ENCODE measurements at places on chromosomes 6 and 20. TPM values are rescaled to one million over a fixed set of nuclear protein-coding genes. Genes with fewer than 3 reads are reported as not detected.
A peak's percentile ranks its signal among the peaks of the same experiment; 100 is the strongest.

DNA sequence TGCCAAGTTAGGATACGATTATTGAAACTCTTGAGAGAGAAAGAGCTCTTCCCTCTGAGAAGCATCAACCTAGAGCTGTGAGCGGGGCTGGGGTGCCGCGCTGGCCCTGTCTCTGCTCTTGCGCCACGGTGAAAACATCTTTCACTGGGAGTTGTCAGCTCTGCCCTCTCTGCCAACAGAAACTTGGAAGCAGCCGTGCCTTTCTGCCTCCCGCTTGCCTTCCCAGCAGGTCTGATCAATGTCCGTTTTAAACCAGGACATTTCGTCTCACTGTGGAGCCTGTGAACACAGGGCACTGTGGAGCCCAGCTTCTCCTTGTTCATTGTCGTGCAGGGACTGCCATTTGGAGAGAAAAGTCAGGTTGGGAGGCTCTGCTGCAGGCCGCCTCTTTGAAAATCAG lies 249.2 kb upstream of the PMEPA1 start:
- no peaks in the 10 kb centered on the region for H3K36me3 ChIP-seq
- no peaks in the 10 kb centered on the region for H3K27me3 ChIP-seq
- H3K27ac ChIP-seq: no peak overlapping the region
- peaks cover 9% of the 10 kb centered on the region for H3K4me1 ChIP-seq

- H3K4me3 ChIP-seq: no peak overlapping the region
- H3K36me3 ChIP-seq: no peaks in the 10 kb centered on the region
- no peaks in the 10 kb centered on the region for H3K27me3 ChIP-seq
- H3K27ac ChIP-seq: no peak overlapping the region
- H3K4me1 ChIP-seq: no peaks in the 10 kb centered on the region
- no peak for DNase-seq
Observed at GRCh38 chr6:170147832-170148708, 142.8 kb downstream of the DLL1 start.

DNA sequence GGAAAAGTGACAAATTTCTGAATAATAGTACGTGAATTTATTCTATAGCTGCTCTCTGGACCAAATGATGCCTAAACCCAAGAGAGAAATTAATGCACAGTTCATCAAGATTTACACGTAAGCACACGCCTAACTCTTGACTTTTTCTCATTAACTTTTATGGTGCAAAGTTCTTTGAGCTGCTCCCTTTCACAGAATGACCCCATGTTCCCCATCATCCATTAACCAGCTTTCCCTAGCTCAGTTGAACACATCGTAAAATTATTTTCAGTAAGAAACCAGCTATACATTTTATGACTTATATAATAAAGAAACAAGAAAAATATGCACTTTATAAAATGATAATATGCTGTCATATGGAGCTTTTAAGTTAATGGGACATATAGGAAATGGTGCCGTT lies 54.3 kb downstream of the ID4 start:
- H3K36me3 ChIP-seq: no peaks in the 10 kb centered on the region
- H3K4me1 ChIP-seq: no peaks in the 10 kb centered on the region
- no peak overlapping the region for H3K27ac ChIP-seq

DNA sequence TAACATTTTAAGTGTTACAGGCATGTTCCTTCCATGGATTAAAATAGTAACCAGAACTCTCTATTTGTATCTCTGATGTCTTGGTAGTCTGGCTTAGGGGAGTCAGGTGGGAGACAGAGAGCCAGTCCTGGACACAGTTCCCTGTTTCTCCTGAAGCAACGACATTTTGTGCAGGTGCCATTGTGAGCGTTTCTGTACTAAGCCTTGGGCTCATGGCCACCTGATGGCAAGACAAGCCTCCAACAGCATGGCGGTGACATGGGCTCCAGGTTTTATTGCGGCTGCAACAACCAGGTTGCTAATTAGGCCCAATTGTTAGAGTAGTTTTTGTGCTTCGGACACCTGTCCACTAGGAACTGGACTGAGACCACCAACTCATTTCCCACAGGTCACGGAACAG lies 105.3 kb downstream of the PRDM13 start:
- no peak for DNase-seq
- H3K36me3 ChIP-seq: no peaks in the 10 kb centered on the region
- 0 out of 2 replicates have a peak, but pooled peaks cover 3% of the 10 kb centered on the region for H3K27me3 ChIP-seq
- H3K4me1 ChIP-seq: no peaks in the 10 kb centered on the region

The NOX3 gene
- total RNA-seq: not detected

DNA sequence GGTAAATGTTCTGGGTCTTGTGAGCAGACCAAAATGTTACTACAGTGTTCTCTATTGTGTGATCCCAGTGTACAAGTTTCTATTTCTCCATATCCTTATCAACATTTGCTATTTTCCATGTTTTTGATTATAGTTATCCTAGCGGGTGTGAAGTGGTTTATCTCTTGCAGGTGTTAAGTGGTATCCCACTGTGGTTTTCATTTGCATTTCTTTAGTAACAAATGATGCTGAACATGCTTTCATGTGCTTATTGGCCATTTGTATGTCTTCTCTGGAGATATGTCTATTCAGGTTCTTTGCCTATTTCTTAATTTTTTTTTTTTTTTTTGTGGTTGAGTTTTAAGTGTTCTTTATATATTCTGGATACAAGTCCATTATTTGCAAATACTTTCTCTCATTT lies 35.5 kb downstream of the NSFL1C start:
- no peak overlapping the region for H3K27ac ChIP-seq
- no peaks in the 10 kb centered on the region for H3K36me3 ChIP-seq
- H3K4me3 ChIP-seq: no peak overlapping the region
- H3K4me1 ChIP-seq: peaks cover 16% of the 10 kb centered on the region
- no peaks in the 10 kb centered on the region for H3K27me3 ChIP-seq

GRCh38 chr6:167546611-167547327 lies 221.9 kb downstream of the TTLL2 start:
- DNase-seq: no peak
- no peaks in the 10 kb centered on the region for H3K27me3 ChIP-seq
- H3K27ac ChIP-seq: no peak overlapping the region
- H3K4me1 ChIP-seq: peaks cover 58% of the 10 kb centered on the region
- no peak overlapping the region for H3K4me3 ChIP-seq

DNA sequence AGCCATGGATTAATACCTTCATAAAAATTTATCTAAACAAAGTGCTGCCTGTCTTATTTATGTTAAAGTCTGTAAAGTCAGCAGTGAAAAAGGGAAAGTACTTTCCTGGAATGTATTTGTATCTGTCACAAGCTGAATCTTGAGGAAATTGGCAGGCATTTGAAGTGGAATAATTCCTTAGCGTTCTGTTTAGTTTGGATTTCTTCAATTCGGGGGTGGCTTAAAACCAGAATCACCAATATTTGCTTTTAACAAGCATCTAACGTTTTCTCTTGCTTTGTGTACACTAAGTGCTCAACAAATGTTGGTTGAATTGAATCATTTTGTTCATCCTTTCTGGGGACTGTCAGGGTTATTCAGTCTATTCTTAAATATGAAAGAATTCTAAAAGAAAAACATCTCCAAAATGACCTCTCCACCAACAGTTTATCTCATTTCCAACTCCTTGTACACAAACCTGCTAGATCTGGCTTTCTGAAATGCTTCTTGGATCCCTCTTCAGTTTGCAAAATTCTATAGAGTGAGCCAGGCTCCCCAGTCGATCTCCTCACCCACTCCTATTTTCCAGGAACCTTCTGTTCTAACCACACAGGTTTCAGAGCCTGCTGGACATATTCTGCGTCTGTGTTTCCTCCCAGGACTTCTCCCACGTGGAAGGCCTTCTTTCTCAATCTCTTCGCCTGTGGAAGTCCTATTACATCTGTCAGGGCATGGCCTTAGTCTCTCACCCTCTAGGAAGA lies 2.0 kb upstream of the NPEPL1 start:
- no peak overlapping the region for H3K27ac ChIP-seq
- H3K4me3 ChIP-seq: no peak overlapping the region
- peaks cover 8% of the 10 kb centered on the region for H3K36me3 ChIP-seq

DNA sequence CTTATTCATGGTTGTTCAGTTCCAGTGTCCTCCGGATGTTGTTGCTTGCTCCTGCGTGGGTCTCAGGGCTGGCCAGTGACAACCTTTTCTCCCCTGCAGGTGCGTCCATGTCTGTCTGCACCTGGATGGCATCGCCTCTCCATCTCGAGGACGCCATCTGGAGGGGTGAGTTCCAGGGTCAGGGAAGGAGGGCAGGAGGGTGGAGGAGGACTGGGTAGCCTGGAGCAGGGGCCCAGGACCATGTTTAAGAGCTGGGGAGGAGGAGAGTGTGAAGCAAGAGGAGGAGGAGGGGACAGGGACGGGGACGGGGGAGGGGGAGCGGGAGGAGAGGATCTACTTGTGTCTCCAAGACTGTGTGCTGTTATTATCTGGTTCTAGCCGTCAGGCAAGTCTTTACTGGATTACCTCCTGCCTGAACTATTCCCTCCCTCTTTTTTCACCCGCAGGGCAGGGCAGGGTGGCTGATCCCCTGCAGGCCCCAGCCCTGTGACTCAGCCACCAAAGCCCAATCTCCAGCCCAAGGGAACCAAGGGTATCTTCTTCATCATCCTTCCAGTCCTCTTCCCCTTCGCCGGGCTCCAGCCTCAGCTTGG lies 32.2 kb upstream of the TULP1 start:
- no peak for DNase-seq
- no peak overlapping the region for H3K27ac ChIP-seq
- no peaks in the 10 kb centered on the region for H3K4me1 ChIP-seq
- H3K27me3 ChIP-seq: 0 out of 2 replicates have a peak, but pooled peaks cover 4% of the 10 kb centered on the region
- H3K4me3 ChIP-seq: no peak overlapping the region

The SPTLC3 gene
- 13.6 TPM for total RNA-seq

The MEI4 gene
- total RNA-seq: not detected

The MEP1A gene
- total RNA-seq: 1.0 TPM

The FAM83C gene
- total RNA-seq: not detected

DNA sequence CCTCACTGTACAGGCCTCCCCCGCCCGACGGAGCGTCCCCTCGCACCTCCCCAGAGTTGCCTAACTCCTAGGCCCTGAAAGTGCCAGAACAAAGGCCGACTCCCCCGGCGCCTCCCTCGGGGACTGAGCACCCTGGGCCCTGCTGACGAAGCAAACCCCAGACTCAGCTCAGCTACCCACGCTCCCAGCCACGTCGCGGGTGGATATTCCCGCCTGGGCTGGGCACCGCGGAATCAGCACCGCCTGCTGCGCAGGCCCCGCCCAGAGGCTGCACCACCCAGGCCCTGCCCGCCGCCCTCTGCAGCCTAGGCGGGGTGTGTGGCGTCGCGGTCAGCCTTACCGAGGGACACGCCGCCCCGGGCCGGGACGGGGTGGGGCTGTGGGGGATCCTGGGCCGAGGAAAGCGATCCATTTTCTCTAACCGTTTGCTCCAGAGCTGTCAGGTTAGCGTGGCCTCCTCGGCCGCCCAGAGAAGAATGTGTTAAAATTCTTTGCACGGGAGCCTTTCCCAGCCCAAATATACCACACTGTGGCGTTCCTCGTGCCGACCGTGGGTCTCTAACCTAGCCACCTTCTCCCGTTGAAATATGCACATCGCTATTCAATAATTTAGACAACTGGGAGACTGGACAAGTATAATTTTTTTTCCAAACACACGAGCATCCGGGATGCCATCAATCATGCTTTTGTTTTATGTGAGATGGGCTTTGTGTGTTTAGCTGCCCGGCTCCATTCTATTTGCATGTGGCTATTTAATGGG lies 31.4 kb downstream of the TFAP2A start:
- H3K36me3 ChIP-seq: no peaks in the 10 kb centered on the region
- H3K27me3 ChIP-seq: no peaks in the 10 kb centered on the region
- H3K4me1 ChIP-seq: peaks cover 35% of the 10 kb centered on the region
- peak overlapping the region; percentile 35 for H3K4me3 ChIP-seq
- peak overlapping the region; percentile 52 for H3K27ac ChIP-seq
- peak; percentile 83 for DNase-seq

The CLPSL1 gene
- not detected for total RNA-seq

The EBF4 gene
- total RNA-seq: 4.0 TPM

GRCh38 chr20:23670361-23670760 lies 18.5 kb downstream of the CST4 start:
- no peak overlapping the region for H3K4me3 ChIP-seq
- H3K27ac ChIP-seq: no peak overlapping the region
- no peak for DNase-seq
- H3K27me3 ChIP-seq: no peaks in the 10 kb centered on the region
- H3K4me1 ChIP-seq: no peaks in the 10 kb centered on the region

DNA sequence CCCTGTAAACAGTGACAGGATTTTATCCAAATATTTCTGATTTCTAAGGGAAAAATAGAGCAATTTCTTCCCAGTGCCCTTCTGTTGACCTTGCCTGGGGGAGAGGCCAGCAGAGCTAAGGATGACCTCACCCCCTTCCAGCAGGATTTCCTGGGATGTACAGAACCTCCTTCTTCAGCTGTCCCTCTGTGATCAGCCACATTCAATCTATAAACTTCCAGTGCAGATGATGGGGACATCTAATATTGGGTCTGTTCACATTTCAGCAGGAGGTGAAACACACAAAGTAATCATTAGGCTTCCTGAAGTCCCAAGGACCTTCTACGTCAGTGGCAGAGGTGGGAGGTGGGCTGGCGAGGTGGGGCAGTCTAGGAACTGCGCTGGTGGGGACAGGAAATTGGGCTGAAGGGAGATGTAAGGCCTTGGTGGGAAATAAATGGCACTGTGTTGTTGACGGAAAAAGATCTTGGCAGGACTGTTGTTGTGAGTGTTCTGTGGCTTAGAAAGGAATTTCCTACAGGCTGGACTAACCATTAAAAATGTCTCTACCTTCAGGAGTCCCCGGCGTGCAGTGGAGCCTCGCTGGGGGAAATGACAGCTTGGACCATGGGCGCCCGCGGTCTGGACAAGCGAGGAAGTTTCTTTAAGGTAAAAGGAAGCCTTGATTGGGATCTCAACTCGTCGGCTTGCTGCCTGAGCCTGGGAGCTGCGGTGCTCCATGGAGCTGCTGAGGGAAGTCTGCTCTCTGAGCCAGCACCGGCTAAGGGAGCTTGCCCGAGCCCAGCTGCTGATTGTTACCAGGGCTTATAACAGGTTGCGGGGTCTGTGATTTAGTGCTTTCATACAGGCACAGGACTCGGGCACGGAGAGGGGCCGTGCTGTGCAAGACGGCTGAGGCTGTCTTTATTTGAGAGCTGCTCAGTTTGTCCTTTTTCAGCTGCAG lies 127.9 kb upstream of the NAA20 start:
- peaks cover 20% of the 10 kb centered on the region for H3K36me3 ChIP-seq
- H3K27ac ChIP-seq: peak overlapping the region; percentile 91
- H3K4me1 ChIP-seq: peaks cover 58% of the 10 kb centered on the region
- peak overlapping the region; percentile 23 for H3K4me3 ChIP-seq
- DNase-seq: peak; percentile 71
- H3K27me3 ChIP-seq: no peaks in the 10 kb centered on the region

DNA sequence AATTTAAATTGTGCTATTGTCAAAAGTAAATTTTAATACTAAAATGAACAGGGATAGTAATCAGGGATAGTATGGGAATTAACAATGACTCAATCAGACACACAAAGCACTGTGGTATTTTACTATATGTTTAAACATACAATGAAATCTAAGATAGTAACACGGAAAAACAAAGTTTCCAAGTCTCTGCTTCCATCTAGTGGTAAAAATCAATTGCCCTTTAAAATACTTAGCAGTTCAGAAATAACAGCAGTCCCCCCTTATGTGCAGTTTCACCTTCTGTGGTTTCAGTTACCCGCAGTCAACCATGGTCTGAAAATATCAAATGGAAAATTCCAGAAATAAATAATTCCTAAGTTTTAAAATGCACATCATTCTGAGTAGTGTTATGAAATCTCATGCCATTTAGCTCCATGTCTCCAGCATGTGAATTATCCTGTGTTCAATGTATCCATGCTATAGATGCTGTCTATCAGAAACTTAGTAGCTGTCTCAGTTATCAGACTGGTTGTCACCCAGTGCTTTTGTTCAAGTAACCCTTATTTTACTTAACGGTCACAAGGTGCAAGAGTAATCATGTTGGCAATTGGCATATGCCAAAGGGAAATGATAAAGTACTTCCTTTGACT lies 58.5 kb downstream of the AHI1 start:
- DNase-seq: no peak
- H3K4me1 ChIP-seq: peaks cover 4% of the 10 kb centered on the region
- no peak overlapping the region for H3K27ac ChIP-seq
- H3K27me3 ChIP-seq: no peaks in the 10 kb centered on the region
- no peak overlapping the region for H3K4me3 ChIP-seq

Data from SJSA1 (cell line).